ENCODE measurements at places on chromosomes 3 and 15. TPM values are rescaled to one million over a fixed set of nuclear protein-coding genes. Genes with fewer than 3 reads are reported as not detected.

GRCh38 chr3:177410730-177411129 is 213.4 kb upstream of the TBL1XR1 start:
- no peak for DNase-seq

DNA sequence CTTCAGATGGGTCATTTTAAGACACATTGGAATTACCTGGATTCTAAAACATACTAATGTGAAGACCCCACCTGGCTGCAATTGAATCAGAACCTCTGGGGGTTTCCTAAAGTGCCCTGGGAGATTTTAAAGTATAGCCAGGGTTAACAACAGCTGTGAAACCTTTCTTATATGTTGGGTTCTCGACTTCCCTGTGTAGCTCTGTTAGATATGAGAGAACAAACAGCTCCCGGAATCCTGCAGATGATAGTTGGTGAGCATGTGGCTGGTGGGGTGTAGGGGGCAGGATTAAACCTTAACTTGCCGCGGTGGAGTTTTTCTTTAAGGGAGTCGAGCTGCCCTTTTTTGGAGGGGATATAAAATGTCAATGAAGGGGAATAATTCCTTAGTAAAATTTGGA is 12.1 kb downstream of the PLCL2 start:
- DNase-seq: no peak

DNA sequence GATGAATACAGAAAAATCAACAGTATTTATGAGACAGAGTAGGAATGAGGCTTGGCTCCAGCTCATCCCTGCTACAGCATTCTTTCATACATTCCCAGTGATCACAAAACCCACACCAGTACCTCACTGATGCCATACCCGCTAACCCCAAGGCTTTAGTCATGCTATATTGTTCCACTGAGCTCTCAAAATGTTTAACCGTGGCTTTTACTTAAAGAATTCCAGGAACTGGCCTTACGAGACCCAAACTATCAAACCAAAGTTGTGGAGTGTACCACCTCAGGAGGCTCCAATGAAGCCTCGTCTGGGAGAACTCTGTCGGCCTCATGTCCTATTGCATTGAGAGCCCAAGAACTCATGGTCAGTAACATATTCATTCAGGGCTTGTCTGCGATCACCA is 278.9 kb downstream of the ULK4 start:
- DNase-seq: peak; percentile 78

DNA sequence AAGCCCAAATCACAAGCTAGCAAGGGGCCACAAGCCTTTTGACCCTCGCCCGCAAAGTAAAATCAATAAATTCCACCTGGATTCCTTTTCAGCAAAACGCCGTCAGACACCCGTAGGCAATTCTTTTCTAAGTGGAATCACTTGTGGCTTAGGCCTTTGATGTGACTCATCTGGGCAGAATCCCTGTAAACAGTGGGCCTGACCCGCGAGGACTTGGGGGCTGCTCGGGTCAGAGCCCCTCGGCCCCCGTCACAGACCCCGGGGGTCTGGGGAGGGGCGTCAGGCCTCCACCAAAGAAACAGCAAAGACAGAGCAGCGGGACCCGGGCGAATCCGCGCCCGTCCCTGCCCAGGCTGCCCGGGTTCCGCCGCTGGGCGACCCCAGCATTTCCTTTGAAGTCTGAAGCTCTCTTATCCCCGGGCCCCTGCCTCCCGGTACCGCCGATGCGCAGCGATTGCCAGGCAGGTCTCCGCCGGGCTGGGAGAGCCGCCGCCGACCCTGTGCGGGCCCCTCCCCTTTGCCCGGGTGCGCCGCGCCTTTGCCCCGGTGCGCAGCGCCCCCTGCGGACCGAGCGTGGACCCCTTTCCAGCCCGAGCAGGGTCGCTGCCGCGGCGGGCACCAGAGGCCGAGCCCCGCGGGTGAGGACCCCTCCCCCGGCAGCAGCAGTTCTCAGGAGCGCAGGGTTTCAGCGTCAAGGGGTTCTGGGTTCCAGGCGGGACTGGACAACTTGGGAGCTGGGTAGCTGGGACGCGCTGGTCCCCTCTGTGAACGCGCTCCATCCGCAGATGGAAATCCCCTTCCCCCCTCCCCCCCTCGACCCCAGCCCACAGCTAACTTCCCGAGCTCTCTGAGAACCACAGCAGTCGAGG is 178.3 kb downstream of the UACA start:
- peak; percentile 88 for DNase-seq

DNA sequence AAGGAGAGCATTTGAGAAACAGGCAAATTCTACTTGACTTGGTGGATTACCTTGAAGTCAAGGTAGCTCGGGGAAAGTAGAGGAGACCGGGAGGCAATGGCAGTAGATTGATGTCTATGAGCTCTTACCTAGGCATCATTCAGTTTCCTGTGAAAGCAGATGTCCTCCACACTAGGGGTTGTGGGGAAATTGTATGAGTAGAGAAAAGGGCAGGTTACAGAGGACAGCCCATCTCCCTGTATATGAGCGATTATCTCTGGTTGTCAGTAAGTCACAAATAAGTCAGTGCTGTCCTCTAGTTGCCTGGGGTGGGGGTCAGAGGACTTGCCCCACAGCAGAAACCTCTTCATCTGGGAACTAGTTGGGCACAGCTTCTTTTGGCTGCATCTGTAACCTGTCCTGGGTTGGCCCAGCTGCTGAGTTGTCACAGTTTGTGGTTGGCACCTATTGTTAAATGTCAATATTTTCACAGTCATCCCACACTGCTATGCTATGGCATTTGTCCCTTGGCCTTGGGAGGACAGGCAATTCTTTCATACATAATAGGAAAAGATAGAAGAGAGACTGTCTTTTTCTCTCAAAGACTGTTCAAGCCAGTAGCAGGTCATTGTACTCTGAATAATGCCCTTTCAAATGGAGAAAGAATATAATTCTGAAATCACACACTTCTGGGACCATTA is 53.6 kb upstream of the LRRFIP2 start:
- DNase-seq: no peak

GRCh38 chr3:124650798-124651197 is 79.5 kb upstream of the UMPS start:
- no peak for DNase-seq

- no peak for DNase-seq
Measured at GRCh38 chr3:23389686-23390085, 186.6 kb downstream of the UBE2E2 start.

GRCh38 chr15:80976851-80977250 is 12.8 kb downstream of the MESD start:
- no peak for DNase-seq

DNA sequence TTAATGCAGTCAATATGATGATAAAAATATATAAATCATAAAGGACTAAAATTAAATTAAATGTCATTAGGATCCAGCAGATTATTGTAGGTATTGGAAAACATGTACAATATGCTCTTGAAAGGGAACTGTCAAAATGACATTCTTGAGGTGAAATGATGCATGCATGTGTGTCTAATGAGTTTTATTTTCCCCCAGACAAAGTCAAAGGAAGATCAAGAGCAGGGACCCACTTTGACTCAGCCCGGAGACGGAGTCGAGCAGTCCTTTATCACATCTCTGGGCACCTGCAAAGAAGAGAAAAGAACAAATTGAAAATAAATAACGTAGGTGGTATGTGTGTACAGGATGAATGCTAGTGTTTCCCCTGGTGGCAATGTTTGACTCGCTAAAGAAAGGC is 194.1 kb downstream of the KCNH8 start:
- DNase-seq: no peak

- DNase-seq: peak; percentile 55
Measured at GRCh38 chr3:186099178-186099577, 9.7 kb downstream of the ETV5 start.

- no peak for DNase-seq
Measured at GRCh38 chr3:44478055-44478468, 592 bp upstream of the ZNF445 start.

DNA sequence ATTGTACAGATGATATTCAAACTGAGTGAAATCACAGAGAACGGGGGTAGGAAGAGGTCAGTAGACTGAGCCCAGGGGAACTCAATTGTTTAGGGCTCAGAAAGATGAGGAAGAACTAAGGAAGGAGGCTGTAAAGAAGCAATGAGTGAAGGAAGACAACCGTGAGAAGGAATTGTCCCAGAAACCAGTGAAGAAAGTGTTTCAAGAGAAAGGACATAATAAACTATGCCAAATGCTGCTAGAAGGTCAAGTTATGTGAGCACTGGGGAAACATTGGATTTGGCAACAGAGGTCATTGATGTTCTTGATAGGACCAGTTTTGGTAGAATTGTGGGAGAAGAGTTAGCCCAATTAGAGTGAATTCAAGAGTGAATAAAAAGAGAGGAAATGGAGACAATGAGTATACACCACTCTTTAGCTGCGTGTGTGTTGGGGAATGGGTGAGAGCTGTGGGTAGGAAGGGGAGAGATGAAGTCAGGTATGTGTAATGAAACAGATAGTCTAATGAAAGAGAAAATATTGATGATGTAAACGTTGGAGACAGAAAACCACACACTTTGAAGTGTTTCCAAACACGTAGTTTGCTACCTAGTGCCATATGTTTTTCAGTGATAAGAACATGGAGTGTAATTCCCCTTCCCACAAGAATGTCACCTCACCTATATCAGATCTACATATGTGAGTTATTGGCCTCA is 42.5 kb upstream of the MME start:
- no peak for DNase-seq

GRCh38 chr3:50539356-50540286 is 27.9 kb downstream of the C3orf18 start:
- DNase-seq: no peak

Gene GOLGA8H
- 0.15 TPM for total RNA-seq

Gene APH1B
- 7.7 TPM for total RNA-seq

Gene A4GNT
- not detected for total RNA-seq

Gene WDR93
- 0.25 TPM for total RNA-seq

Gene GOLGA6B
- total RNA-seq: not detected
